Left lobe of liver (tissue), 2 donors: ENCODE measurements at places on chromosomes 6 and 20.

- DNase-seq = no peak
Observed at GRCh38 chr6:128597956-128598355, 77.6 kb upstream of the PTPRK start.

GRCh38 chr6:43747784-43748183 is 22.2 kb upstream of the VEGFA start:
- DNase-seq = no peak

GRCh38 chr6:27684264-27685211 is 211.6 kb upstream of the ZNF184 start:
- DNase-seq = no peak

- no peak for DNase-seq
Observed at GRCh38 chr20:38272398-38272797, 11.9 kb upstream of the KIAA1755 start.

- peak; percentile 62 for DNase-seq
Observed at GRCh38 chr6:162621246-162621645, 106.3 kb downstream of the PRKN start.

- no peak for DNase-seq
Observed at GRCh38 chr20:33079259-33079658, at the start of gene BPIFB4. BPIFB4 (plus strand) TSS chr20:33079643; CDS start chr20:33081527, 1,884 bp downstream.

GRCh38 chr6:81614292-81614691 is 138.2 kb downstream of the TENT5A start:
- no peak for DNase-seq

- DNase-seq = no peak
Observed at GRCh38 chr6:49906526-49906925, 40.2 kb upstream of the CRISP1 start.

- DNase-seq = no peak
Observed at GRCh38 chr6:149357726-149358538, 40.4 kb downstream of the TAB2 start.

DNA sequence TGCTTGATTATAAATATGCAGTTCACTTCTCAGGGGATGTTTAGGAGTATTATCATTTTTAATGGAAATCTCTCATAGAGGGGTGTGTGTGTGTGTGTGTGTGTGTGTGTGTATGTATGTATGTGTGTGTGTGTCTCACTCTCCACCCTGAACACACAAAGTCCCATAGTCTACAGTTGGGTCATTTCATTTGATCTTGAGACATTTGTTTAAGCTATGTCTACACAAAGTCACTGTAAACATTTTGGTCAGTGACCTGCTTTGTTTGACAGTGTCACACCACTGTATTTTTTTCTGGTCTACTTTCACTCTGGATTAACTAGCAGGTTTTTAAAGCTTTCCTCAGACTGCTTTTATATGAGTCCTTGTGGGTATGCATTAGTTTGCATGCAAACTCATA is 215.2 kb downstream of the GRIK2 start:
- DNase-seq = no peak

DNA sequence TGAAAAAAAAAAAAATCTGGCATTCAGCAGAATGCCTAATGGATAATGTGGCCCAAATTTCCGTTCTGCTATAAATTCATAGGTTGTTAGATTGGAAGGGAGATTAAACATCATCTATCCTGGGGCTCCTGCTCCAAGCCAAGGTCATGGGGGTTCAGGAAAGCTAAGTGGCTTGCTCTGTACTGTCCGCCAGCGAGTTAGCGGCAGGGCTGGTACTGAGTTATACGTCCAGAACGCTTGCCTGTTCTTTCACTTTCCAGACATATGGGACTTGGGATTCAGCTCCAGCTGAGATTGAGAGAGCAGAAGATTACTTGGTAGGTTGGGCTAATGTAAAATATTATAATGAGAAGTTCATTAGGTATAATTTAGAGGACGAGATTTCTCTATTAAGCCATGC is 858 bp downstream of the RWDD1 start:
- no peak for DNase-seq

DNA sequence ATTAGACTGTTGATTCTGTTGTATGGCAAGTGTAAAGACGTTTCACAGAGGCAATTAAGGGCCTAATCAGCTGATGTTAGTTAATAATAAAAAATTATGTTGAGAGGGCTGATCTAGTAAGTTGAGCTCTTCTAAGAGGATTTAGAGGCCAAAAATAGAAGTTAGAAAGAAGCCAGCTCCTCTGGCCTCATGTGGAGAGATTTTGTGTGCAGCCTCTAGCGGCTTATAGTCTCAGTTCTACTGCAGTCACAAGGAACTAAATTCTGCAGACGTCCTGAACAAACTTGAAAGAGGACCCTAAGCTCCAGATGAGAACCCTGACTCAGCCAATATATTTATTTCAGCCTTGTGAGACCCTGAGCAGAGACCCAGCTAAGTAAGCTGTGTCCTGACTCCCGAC is 498.6 kb downstream of the BTBD3 start:
- DNase-seq = no peak

DNA sequence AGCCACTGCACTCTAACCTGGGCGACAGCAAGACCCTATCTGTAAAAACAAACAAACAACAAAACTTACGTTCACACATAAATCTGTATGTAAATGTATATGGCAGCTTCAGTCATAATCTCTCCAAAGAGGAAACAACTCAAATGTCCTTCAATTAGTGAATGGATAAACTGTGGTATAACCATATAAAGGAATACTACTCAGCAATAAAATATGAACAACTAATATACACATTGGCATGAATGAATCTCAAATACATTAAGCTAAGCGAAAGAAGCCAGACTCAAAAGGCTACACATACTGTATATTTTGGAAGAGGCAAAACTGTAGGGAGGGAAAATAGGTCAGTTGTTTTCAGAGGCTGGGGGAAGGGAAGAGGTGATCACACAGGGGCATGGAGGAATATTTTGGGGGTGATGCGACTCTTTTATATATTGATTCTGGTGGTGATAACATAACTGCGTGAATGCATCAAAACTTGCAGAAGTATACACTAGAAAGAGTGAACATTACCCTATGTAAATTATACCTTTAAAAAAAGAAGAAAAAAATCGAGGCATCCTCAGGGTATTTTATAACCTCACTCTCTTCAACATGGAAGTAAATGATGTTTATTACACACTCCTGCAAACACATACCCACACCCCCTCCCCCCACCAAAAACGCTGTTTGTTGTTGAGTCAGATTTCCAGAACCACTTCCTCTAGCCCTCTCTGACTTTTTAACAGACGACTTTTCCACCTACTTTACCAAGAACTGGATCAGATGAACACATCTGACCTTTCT is 115.2 kb upstream of the RNF24 start:
- no peak for DNase-seq

GRCh38 chr20:46903937-46904336 is 9.3 kb downstream of the EYA2 start:
- DNase-seq = no peak

- DNase-seq = no peak
Observed at GRCh38 chr6:133093956-133094355, 147.2 kb upstream of the EYA4 start.

- DNase-seq = no peak
Observed at GRCh38 chr6:80363501-80364122, 257.1 kb downstream of the BCKDHB start.

- no peak for DNase-seq
Observed at GRCh38 chr6:52976591-52977035, 18.5 kb downstream of the GSTA4 start.

- DNase-seq = no peak
Observed at GRCh38 chr6:151018911-151019782, 153.6 kb downstream of the MTHFD1L start.

DNA sequence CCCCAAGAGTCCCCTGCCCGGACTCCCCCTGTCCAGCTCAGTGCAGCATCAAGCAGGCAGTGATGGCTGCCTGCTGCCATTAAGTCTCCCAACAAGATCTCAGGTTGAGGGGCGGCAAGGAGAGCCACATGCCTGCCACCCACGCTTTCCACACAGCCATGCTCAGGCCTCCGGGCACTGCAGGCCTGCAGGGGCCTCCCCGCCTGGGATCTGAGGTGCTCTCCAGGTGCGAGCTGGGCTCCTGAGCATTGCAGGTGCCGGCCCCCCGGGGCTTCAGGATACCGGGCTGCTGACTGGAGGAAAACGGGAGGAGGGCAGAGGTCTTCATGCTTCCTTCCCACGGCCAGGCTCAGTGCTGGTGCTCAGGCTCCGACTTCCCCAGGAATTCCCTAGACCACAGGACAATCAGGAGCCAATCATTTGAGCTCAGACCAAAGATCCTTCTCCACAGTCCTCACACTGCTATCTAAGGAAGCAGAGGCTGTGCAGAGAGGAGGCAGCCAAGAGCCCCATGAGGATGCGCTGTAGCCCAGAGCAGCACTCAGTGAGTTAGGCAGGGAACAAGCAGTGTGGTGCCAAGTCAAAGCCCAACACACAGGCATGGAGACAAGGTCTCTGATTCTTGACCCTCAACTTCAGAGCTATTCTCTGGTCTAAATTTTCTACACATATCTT is 52.7 kb downstream of the PYGB start:
- DNase-seq = no peak

- peak; percentile 39 for DNase-seq
Observed at GRCh38 chr6:157226026-157226625, 97.2 kb downstream of the TMEM242 start.

GRCh38 chr20:17645546-17646208 is 36.4 kb downstream of the RRBP1 start:
- DNase-seq = no peak

GRCh38 chr6:2102316-2102883 is 143.0 kb downstream of the GMDS start:
- DNase-seq = no peak

- DNase-seq = no peak
Observed at GRCh38 chr20:16711661-16712258, 18.1 kb upstream of the SNRPB2 start.

- no peak for DNase-seq
Observed at GRCh38 chr6:122799140-122799745, 10.2 kb downstream of the SMPDL3A start.

DNA sequence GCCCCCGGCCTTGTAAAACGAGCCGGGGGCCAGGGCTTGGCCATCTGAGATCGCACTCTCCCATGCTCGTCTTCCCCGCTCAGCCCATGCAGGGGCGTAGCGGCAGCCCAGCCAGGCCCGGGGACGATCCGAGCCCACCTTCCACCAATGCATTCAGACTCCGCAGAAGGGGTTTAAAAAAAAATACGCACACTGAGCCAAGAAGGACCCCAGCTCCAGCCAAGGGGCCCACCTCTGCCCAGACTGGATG is 320 bp downstream of the GSTA4 start:
- DNase-seq = peak; percentile 53

- DNase-seq = no peak
Observed at GRCh38 chr6:88517737-88518136, 351.6 kb upstream of the CNR1 start.

GRCh38 chr6:36724514-36725390 is 27.1 kb downstream of the RAB44 start:
- peak; percentile 83 for DNase-seq

DNA sequence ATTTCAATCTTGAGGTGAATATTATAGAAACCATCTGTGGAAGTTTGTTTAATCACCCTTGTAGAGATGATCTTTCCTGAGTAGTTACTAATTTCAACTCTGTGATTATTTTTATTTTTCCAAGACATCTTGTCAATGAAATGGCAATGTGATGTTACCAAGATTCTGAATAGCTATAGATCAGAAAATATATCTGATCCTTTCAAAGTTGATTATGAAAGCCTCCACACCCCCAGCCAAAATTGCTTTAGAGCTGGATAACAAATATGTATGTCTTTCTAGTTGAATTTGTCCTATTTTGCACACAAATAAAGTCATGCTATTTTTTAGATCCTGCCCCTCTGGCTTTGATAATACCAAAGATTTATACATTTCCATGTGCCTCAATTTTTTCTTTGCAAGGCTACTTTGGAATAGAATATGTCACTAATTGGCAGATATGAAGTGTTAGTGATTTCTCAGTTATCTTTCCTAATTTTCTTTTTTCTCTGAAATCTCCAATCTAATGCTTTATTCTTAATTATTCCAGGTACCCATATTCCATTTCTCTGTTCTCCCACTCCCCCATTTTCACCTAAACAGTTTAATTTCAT is 5.0 kb downstream of the SIM1 start:
- DNase-seq = no peak

DNA sequence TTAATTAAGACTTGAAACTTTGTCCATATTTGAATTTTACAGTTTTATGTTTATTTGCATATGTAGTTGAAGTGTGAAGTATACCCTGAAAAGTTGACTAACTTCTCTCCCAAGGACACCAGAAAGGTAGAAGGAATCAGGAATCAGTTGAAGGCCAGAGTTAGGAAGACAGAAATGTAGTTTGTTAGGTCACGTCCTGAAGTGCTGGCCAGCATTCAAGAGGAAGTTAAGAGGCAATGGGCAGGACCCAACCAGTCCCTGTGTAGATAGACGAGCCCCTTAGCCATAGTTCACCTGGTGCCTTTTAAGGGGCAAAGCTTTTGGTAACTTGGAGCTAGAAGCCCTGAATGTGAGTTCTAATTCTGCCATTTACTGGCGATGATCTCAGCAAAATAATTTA is 250.4 kb upstream of the KCNQ5 start:
- no peak for DNase-seq

DNA sequence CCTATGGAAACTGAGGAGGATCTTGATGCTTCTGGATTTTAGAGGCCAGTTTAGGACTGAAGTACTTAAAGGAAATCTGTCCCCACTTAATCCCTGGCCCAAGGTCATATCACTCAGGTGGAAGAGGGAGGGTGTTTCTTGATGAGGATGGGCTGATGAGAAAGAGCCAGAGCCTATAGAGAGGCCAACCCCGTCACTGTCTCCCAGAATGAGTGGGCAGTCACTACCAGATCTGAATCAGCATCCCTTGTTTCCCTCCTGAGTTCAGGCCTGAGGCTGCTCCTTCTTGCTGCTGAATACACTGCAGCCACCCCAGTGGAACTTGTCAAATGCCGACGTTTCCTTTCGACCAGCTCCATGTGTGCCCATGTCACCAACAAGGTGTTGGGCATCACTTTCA is 14.8 kb downstream of the ARMC12 start:
- DNase-seq = no peak

GRCh38 chr20:8798505-8798904 is 270.4 kb upstream of the PLCB4 start:
- DNase-seq = no peak

- DNase-seq = no peak
Observed at GRCh38 chr6:123838505-123839234, 35.0 kb downstream of the NKAIN2 start.

DNA sequence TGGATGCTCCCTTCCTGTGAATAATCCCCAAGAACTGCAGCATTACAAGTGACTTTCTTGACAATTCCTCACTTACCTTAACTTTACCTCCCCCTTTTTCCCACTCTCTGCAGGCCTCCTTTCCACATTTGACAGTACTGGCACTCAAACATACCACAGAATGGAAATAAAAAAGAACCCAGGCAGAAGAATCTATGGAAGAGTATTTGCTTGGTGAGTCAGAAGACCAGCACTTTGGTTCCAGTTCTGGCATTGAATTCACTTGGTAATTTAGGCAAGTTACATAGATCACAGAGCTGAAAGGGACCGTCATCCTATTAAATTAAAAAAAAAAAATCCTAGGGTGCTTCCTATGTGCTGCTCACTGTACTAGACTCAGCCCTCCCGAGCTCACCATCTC is 55.0 kb downstream of the BTBD9 start:
- no peak for DNase-seq

GRCh38 chr6:16676978-16677377 is 84.3 kb downstream of the ATXN1 start:
- DNase-seq = no peak
